ENCODE measurements at places on chromosomes 6 and 20. TPM values are rescaled to one million over a fixed set of nuclear protein-coding genes. Genes with fewer than 3 reads are reported as not detected.

- H3K27ac ChIP-seq = no peak overlapping the region
- DNase-seq = no peak
- no peaks in the 10 kb centered on the region for H3K36me3 ChIP-seq
- H3K4me3 ChIP-seq = no peak overlapping the region
- no peaks in the 10 kb centered on the region for H3K4me1 ChIP-seq
Observed at GRCh38 chr6:10479939-10480700, 41.0 kb upstream of the GCNT2 start.

The GATA5 gene
- total RNA-seq = not detected

The CLVS2 gene
- total RNA-seq = 7.5 TPM

The BIRC7 gene
- 1.2 TPM for total RNA-seq

GRCh38 chr6:125597411-125598253 lies 151.8 kb upstream of the HEY2 start:
- no peaks in the 10 kb centered on the region for H3K4me1 ChIP-seq
- H3K36me3 ChIP-seq = no peaks in the 10 kb centered on the region
- H3K27ac ChIP-seq = no peak overlapping the region
- no peaks in the 10 kb centered on the region for H3K27me3 ChIP-seq

DNA sequence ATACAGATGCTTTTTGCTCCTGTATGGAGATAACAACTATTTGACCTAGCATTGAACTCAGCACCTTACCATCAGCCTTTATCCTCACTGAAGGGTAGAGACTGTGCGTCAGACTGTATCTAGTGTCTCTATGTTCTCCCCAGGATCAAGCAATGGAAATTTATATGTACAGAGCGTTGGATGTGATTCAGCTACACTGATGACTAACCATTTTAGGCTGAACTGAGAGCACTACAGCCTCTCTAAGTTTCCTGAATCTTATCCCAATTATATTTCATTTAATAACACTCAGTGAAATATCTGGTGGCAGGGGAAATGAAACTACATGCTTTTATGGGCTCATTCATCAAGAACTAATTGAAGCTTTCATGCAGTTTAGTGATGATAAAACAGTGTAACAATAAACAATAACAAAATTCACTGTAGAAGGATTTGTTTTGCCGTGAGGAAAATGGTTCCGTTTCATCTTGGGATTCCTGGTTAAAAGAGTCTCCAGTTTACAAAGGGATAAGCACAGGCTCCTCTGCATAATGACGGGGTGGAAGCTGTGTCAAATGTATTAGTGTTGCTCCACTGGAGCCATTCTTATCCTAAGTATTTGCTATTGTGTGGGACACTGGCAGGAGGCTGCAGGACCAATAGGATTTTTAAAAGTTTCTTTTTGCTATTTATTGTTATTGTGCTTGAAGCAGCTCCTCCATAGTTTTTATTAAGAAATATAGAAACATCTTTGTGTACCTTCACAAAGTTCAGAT lies 567.6 kb upstream of the MMS22L start:
- H3K36me3 ChIP-seq = no peaks in the 10 kb centered on the region
- H3K27me3 ChIP-seq = no peaks in the 10 kb centered on the region
- no peaks in the 10 kb centered on the region for H3K4me1 ChIP-seq
- H3K27ac ChIP-seq = no peak overlapping the region

GRCh38 chr6:3370361-3371221 lies 86.3 kb downstream of the SLC22A23 start:
- H3K4me1 ChIP-seq = peaks cover 9% of the 10 kb centered on the region
- no peak overlapping the region for H3K27ac ChIP-seq
- peak; percentile 51 for DNase-seq
- H3K36me3 ChIP-seq = no peaks in the 10 kb centered on the region
- no peaks in the 10 kb centered on the region for H3K27me3 ChIP-seq

DNA sequence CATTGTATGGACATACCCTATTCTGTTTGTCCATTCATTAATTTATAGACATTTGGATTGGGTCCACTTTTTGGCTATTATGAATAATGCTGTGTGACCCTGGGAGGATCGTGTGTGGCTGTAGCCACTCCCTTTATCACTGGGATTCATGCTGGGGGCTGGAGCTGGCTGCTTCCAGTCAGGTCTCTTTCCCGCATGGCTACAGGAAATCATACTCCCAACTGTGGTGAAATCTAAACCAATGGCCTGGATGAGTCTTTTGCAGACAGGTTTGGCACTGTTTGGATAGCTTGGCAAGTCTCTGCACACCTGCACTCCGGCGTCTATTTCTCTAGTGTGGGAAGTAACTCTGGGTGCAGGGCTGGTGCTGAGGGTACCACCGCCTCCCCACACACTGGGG lies 80.4 kb downstream of the RIN2 start:
- no peak overlapping the region for H3K4me3 ChIP-seq
- peaks cover 25% of the 10 kb centered on the region for H3K4me1 ChIP-seq
- no peak for DNase-seq

- no peak overlapping the region for H3K4me3 ChIP-seq
- H3K36me3 ChIP-seq = peaks cover 57% of the 10 kb centered on the region
- no peak overlapping the region for H3K27ac ChIP-seq
Observed at GRCh38 chr20:4795394-4795793, 73.7 kb downstream of the PRND start.

The LRP11 gene
- total RNA-seq = 17.2 TPM

GRCh38 chr6:137788248-137788647 lies 78.8 kb upstream of the TNFAIP3 start:
- no peak for DNase-seq
- no peak overlapping the region for H3K27ac ChIP-seq
- no peaks in the 10 kb centered on the region for H3K36me3 ChIP-seq
- no peaks in the 10 kb centered on the region for H3K4me1 ChIP-seq
- no peaks in the 10 kb centered on the region for H3K27me3 ChIP-seq

DNA sequence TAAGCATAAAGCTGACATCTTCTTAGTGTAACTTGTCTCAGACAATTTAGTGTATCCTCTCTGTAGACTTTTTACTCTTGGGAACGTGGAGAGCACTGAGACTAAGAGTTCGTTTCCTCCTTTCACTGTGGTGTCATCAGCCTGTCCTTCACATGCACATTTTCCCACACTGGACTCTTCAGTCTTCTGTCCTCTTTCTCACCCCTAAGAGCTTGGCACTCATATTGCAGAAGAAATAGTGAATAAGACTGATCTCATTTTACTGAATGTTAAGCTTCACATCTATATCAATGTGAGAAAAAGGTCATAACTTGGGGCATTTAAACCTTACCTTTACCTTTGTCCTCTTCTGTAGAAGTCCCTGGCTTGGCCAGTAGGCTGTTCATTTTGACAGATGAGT lies 25.6 kb downstream of the FUCA2 start:
- H3K4me3 ChIP-seq = no peak overlapping the region
- H3K36me3 ChIP-seq = no peaks in the 10 kb centered on the region
- DNase-seq = no peak
- H3K4me1 ChIP-seq = no peaks in the 10 kb centered on the region

- no peak overlapping the region for H3K4me3 ChIP-seq
- H3K4me1 ChIP-seq = peaks cover 21% of the 10 kb centered on the region
- H3K27ac ChIP-seq = no peak overlapping the region
- no peak for DNase-seq
- H3K36me3 ChIP-seq = no peaks in the 10 kb centered on the region
- H3K27me3 ChIP-seq = no peaks in the 10 kb centered on the region
Observed at GRCh38 chr6:169186496-169187169, 67.0 kb downstream of the THBS2 start.

The RPS10 gene
- 5,154 TPM for total RNA-seq

DNA sequence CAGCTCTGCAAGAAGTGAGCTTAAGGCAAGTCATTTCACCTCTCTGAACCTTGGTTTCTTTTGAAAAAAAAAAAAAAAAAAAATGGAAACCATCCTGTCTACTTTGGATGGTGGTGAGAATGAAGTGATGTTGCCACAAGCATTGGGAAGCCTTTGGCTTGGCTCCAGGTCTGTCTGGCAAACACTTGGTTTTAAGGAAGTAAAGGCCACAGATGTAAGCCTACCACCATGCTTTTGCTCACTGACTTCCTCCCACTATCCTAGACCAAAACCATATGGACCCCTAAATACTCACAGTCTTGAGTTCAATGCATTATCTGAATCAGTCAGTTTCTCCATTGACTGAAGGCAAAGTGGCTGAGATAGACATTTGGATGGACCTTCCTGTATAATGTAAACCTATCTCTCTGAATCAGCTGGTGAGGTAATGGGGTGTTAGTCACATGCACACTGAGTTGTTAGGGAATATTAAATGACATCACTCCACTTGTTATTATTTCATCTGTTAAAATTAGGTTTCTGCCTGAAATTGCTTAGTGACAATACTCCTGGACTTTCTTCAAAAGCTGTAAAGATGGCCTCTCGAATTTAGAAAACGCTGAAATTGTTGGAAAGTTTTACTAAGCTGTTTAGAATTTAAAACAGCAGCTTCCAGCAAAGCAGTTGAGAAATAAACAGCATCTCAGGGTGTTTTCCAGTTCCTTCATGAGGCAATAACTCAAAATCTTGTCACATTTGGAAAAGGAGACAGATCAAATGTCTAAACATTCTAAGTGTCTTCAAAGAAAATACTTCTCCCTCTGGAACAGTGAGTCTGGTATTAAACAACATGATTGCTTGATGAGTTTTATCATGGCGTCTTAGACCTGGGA lies 833.5 kb downstream of the DHX35 start:
- H3K4me3 ChIP-seq = no peak overlapping the region
- no peak for DNase-seq
- H3K27ac ChIP-seq = peak overlapping the region; percentile 42
- no peaks in the 10 kb centered on the region for H3K4me1 ChIP-seq

The SLC17A3 gene
- total RNA-seq = not detected

DNA sequence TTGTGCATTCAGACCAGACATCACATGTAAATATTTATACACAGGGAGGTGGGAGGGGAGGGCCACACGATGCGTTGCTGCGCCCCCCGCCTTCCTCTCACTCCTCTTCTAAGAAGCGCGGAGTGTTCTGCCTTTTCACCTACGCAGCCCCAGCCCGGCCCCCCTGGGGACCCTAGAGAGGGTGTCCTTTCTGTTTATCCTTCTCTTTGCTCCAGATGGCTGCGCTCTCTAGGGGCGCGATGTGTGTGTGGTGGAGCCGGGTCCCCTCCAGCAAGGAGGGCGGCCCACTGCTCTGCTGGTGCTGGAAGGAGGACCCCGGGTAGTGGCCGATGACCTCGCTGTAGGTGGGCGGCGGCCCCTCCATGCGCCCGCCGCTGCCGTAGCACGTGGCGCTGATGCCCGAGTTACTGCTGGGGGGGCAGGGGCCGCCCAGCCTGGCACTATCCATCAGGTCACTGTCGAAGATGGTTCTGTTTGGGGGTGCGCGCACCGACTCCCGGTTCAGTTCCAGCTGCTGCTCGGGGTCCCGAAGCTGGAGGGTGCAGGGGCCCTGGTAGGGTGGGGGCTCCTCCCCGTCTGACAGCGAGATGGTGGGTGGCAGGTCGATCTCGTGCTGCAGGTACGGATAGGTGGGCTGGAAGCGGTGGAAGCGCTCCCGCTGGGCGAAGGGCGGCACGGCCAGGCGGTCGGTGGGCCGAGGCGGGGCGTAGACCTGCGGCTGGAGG lies 31.8 kb upstream of the ZBP1 start:
- H3K4me3 ChIP-seq = no peak overlapping the region
- no peaks in the 10 kb centered on the region for H3K36me3 ChIP-seq
- H3K4me1 ChIP-seq = no peaks in the 10 kb centered on the region
- no peaks in the 10 kb centered on the region for H3K27me3 ChIP-seq
- DNase-seq = no peak
- H3K27ac ChIP-seq = no peak overlapping the region

- no peak overlapping the region for H3K4me3 ChIP-seq
- no peaks in the 10 kb centered on the region for H3K36me3 ChIP-seq
- H3K27ac ChIP-seq = no peak overlapping the region
- no peak for DNase-seq
- no peaks in the 10 kb centered on the region for H3K4me1 ChIP-seq
- H3K27me3 ChIP-seq = no peaks in the 10 kb centered on the region
Observed at GRCh38 chr6:4295058-4295782, 159.8 kb upstream of the ECI2 start.

DNA sequence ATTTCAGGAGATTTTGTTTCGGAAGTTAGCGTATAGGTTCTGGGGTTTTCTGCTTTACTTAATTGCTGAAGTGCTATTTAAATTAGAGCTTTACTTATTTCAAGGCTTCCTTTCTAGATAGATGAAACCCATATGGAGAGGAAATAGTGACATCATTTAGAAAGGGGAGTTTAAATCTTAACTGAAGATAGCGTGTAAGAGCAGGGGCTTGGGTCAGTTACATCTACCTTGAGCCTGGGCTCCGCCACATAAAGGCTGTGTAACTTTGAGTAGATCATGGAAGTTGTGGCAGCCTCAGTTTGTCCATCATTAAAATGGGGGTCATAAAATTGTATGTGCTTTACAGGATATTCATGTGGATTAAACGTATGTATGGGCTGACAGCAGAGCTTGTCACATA lies 4.7 kb downstream of the CDS2 start:
- H3K27me3 ChIP-seq = no peaks in the 10 kb centered on the region
- peaks cover 64% of the 10 kb centered on the region for H3K4me1 ChIP-seq
- H3K4me3 ChIP-seq = no peak overlapping the region
- DNase-seq = no peak

- H3K27me3 ChIP-seq = no peaks in the 10 kb centered on the region
- no peak overlapping the region for H3K4me3 ChIP-seq
- no peaks in the 10 kb centered on the region for H3K4me1 ChIP-seq
- no peak for DNase-seq
- peak overlapping the region; percentile 94 for H3K27ac ChIP-seq
Observed at GRCh38 chr6:118896339-118897136, 2.6 kb downstream of the ASF1A start.

The FAM209B gene
- not detected for total RNA-seq

- no peak for DNase-seq
- no peak overlapping the region for H3K27ac ChIP-seq
- H3K36me3 ChIP-seq = no peaks in the 10 kb centered on the region
- H3K27me3 ChIP-seq = no peaks in the 10 kb centered on the region
Observed at GRCh38 chr6:114997813-114998292, 655.0 kb upstream of the HS3ST5 start.

- no peak for DNase-seq
- peaks cover 45% of the 10 kb centered on the region for H3K4me1 ChIP-seq
- no peak overlapping the region for H3K27ac ChIP-seq
- H3K27me3 ChIP-seq = no peaks in the 10 kb centered on the region
- H3K4me3 ChIP-seq = no peak overlapping the region
- no peaks in the 10 kb centered on the region for H3K36me3 ChIP-seq
Observed at GRCh38 chr20:14918976-14919375, 581.6 kb upstream of the FLRT3 start.
